ENCODE measurements at places on chromosomes 2 and 18.

- DNase-seq: no peak
Observed at GRCh38 chr18:67670024-67670543, 153.6 kb upstream of the DSEL start.

DNA sequence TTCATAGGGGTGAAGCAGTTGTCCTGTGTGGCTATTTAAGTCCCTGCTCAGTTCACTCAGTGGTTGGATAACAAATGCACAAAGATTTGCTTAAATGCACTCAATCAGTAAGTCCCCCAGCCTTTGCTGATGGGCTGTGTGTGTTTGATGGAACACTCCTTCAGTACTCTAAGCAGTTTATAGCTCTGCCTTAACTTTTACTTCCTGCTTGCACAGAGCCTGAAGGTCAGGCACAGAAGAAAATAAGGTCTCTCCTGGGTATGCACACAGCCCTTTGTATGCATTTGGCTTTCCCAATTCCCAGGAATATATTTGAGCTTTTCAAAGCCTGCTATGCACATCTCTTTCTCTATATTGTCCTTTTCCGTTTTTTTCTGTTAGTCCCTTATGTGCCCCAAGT, 208.7 kb upstream of the STK17B start:
- no peak for DNase-seq

- no peak for DNase-seq
Observed at GRCh38 chr2:158391876-158392275, 64.7 kb downstream of the CCDC148 start.

- DNase-seq: no peak
Observed at GRCh38 chr2:206160807-206161179, 1.1 kb downstream of the EEF1B2 start.

DNA sequence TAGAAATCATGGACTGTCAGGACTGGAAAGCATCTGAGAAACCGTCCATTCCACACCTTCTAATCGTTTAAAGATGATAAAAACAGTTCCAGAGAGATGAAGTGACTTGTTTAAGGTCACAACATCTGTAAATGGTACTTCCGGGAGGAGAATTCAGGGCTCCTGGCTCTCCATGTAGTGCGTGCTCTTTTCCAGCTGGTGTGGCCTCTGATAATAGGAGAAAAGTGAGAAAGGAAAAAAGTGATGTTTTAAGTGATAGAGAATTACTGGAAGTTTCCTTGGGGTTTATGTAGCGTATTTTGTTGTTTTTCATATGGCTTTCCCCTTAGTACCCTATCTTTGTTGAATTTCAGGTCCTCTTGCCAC, 663 bp downstream of the C2orf49 start:
- DNase-seq: no peak

- no peak for DNase-seq
Observed at GRCh38 chr2:229422063-229422462, 151.0 kb upstream of the PID1 start.

DNA sequence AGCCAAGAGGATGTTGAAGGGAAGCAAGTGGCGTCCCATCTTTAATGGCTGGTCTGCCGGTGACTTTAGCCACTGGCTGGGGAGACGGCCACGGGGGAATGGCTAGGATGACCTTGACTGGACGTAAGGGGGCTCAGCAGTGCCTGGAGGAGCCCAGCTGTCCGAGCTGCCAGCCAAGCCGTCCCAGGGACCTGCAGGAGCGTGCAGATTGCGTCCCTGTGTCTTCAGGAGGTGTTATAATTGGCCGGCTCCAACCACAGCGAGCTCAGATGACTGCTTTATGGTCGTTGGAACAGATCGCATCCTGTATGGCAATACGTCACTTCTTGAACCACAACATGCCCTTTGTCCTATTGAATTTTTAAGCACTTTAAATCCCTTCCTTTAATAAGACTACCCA, 204.6 kb downstream of the EIPR1 start:
- DNase-seq: no peak

DNA sequence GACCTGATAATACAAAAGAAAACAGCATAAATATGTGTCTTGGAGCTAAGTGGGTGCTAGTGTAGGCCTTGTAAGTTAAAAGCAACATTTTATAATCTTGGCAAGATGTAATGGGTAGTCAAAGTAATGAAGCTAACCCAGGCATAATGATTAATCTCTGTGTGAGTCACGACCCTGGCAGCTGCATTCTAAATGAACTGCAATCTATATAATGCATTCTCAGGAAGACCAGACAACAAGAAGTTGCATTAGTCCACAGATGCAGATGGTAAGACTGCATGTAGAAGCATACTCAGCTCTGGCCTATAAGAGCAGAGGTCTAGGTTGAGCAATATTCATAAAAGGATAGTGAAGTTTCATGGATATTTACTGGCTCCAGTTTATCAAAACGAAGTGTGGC, 85.6 kb upstream of the ETAA1 start:
- DNase-seq: no peak

DNA sequence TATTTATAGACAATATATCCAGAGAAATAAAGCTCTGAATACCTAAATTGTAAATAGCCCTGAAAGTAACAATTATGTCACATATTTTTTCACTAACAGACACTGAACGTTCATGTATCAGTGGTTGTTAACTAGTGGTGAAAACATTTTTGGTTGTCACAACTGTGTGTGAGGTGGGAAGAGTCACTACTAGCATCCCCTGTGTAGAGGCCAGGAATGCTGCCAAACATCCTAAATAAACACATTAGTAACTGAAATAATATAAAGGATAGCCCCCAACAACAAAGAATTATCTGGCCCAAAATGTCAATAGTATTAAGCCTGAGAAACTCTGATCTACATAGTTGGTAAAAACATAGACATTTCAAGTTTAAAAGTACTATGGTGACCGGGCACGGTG, 64.5 kb downstream of the ROCK1 start:
- no peak for DNase-seq

DNA sequence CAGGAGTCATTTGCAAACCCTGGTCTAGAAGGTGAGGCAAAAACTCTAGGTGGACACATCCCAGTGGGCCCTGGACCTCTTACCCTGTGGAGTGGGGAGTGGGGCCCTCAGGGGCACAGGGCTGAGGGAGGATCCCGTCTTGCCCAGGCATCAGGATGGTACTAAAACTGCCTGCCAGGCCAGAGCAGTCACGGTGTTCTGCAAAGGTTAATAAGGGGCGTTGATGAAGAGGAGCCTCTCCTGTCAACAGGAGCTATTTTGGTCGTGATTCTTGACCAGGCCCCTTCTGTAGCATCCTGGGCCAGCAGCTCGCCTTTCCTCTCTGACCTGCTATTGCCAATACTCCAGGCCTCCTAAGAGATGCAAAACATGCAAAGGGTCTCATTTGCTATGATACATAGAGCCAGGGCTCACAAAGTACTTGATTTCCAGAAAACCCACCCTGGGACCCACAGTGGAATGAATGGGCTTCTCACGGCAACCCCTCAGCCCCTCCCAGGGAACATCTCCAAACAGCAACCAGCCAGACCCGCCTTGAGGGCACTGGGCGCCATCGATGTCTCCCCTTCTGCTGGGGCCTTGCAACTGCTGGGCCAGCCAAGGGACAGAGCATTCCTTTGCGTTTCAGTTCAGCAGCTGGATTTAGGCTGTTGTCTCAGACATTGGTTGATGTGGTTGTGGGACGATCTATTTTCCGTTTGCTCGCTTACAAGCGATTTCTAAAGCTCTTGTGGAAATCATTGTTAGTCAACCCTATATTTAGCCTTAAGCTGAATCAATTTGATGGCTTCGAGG, 111.1 kb downstream of the PDCL3 start:
- no peak for DNase-seq

GRCh38 chr2:128820452-128820851, 501.8 kb upstream of the HS6ST1 start:
- no peak for DNase-seq

GRCh38 chr18:3624546-3624934, 174.6 kb downstream of the TGIF1 start:
- DNase-seq: no peak

GRCh38 chr2:234405462-234405861, 91.4 kb downstream of the ARL4C start:
- no peak for DNase-seq

DNA sequence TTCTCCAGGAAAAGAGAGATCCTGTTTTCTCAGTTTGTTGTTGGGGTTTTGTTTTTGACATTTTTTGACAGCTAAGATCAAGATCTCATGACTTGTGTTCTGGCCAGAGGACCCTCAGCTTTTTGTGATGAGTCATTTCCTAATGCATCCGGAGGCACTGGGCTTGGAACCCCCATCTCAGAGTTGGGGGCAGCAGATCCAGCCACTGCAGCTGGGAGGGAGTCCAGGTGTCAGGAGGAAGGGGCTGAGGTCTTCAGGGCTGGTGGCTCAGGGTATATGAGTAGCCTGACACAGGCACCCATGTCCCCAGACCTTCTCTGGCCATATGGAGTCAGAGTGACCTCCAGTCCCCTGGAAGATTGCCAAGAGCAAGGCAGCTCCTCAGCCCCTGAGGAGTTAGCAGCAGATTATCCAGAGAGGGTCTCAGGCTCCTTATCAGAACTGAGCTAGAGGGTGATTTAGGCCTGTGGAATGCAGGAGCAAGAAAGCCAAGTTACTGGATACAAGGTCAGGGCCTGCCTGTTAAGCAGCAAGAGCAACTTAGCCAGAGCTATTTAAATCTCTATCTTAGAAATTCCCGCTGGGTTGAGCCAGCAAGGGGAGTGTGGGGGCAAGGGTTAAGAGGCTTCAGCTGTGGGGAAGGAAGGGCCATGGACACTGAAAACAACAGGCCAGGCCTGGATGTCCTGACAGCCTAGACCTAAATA, 62.4 kb downstream of the TANC1 start:
- DNase-seq: no peak

DNA sequence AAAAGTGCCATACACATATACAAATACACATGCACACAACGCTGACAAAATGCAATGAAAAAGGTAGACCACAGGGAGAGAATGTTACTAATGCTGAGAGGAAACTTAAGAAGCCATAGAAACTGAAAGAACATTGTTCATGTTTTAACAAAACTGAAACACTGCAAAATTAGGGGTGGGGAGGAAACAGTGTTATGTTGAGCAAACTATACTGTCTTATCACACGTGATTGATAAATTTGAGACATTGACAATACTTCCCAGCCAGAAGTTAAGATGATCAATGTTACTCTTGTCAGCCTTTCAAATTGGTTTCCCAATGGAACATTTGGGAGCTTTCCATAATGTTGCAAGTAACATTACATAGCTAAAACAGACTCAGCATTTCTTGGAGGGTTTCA, 165.5 kb downstream of the L3MBTL4 start:
- DNase-seq: no peak

DNA sequence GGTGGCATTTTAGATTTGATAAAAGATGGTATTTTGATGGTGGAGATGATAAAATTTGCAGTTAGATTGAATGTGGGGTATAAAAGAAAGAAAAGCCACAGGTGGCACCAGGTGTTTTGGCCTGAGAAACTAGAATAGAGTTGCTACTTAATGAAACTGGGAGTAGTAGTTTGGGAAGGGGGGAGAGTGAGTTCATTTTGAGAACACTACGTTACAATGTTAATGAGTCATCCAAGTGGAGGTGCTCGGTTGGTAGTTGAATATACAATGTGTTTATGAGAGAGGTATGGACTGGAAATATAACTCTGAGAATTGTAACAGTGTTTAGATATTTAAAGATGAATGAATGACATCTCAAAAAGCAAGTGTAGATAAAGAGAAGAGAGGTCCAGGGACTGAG, 26.4 kb downstream of the EPG5 start:
- no peak for DNase-seq

- no peak for DNase-seq
Observed at GRCh38 chr2:237479747-237480146, 7.3 kb upstream of the MLPH start.

DNA sequence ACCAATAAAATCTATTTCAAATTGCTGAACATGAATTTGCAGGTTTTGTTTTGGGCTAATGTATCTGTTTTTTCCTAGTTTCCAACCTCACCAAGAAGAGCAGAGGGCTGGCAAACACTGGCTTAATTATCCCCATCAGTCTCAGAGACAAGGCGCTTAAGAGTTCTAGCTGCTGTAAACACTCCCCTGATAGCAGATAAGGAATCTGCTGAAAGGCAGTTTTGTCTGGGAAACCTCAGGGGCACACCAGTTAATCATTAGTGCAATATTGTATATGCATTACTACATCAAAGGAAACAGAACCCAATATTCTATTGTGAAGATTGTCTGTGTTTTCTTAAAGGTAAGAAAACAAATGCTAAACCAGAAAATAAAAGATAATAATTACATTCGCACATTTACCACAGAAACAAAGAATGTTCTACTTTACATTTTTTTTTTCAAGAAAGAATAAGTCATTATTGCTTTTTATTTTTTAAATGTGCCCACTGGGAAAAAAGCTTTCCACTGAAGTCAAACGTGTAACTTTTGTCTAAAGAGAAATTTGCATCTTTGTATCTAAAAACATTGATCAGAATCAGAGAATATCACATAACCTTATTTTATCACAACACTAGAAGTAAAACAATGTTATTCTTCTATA, 179.1 kb downstream of the ERBB4 start:
- DNase-seq: no peak

DNA sequence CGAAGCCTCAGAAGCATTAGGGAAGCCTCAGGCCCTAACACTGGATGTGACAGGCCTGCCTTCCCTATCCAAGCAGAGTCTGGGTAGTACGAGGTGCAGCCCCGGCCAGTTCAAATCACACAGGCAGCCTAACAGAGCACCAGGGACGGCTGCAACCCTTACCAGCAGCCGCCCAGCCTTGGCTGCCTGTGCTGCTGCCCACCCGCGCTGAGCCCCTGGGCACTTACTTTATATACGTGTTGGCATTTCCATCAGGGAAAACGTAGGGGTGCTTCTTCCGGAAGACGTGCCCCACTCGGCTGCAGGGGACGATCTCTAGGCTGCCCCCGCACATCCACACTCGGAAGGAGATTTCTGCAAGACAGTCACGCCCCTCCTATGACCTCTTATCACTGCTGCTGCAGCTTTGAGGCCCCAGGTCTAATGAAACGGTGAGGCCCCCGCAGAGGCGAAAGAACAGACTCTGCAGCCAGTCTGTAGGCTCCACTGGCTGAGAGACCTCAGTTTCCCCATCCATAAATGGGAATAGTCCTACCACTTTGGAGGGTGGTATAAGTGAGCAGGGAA, 124.7 kb upstream of the CAPN13 start:
- DNase-seq: no peak

Measured in NCI-H2107 (cell line).